ENCODE measurements at places on chromosomes 1 and 21.

DNA sequence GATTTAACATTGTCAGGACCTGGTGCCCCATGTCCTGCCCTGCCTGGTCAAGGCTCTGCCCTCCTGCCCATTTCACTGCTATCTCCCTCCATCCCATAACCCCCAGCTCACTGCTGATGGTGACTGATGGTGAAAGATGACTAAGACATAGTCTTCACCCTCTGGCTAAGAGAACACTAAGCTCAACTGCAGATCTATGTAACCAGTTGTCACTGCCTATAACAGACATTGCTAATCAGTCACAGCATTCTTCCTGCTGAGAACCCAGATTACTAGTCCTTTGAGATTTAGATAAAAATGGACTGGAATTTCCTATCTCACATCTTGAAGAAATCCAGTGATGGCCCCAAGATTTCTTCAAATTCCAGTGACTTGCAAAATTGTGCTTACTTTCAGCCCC lies 8.0 kb upstream of the ZNF362 start:
- no peak for DNase-seq

DNA sequence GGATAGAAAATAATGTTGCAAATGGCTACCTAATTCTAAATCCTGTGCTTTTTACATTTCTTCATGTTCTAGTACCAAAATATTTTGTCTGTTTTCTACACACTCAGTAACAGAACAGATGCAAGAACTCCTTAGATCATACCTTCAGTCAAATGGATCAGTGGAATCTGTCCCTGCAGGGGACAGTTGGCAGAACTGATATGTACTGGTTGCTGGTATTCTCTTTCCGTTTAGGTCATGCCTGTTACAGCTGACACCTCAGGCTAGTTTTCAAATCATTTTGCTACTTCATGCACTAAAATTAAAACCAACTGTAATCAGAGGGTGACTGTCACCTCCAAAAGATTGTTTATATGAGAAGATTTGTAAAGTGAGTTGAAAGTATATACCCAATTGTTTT lies 109.2 kb downstream of the TNNI3K start:
- DNase-seq, result no peak

- DNase-seq, result no peak
Measured at GRCh38 chr1:50471967-50472366, 48.7 kb upstream of the DMRTA2 start.

GRCh38 chr1:107132195-107132594 lies 8.6 kb upstream of the NTNG1 start:
- no peak for DNase-seq

GRCh38 chr21:14901482-14901958 lies 163.3 kb downstream of the NRIP1 start:
- DNase-seq, result no peak

DNA sequence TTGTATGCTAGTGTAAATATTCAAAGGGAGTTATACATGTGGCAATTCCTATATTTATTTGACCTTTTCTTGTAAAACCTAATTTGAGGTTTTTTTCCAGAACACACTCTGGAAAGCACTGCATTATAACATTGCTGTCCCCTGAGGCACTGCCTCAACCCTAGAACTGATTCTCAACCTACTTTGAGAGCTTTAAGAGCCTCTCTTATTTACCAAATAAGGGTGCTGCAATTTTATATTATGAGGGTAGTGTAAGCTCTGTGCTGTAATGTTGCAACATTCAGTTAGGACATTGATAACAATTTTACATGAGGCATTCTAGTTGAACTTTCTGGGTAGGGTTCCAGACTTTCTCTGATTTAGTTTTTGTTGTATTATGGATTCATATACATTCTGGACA lies 302.2 kb upstream of the DEPDC1 start:
- DNase-seq, result no peak

DNA sequence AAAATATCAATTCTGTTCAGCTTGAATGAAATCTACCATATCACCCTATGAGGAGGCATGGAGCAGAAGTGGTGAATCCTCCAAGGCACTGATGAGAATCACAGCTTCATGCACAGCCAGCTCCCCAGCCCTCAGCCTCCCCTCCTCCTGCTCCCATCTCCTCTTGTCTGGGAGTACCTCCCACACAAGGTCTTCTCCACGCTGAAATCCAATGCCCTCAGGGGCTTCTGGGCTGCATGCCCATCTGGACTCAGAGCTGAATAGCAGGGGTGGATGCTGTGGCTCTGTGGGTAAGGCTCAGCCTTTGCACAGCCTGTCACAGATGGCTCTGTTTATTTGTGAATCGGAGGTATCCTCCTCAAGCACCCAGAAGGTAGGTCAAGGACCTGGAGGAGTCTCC lies 48.6 kb downstream of the KCNC4 start:
- DNase-seq, result no peak

DNA sequence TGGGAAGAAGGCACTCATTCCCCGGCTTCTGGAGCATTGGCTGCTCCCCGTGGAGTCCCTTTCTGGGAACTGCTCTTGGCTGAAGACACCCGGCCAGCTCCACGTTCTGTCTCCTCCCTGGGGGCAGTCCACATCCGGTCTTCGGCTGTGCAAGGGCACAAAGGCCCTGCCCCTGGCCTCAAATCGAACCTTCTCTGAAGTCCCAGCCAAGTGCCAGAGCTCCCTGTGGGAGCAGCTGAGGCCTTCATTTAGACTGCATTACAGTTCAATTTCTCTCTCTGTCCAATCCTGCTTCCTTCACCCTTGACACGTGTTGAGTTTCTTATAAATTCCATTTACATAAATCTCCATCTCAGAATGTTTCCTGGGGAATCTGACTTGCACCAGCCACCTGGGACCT lies 132.9 kb upstream of the POU3F1 start:
- no peak for DNase-seq

DNA sequence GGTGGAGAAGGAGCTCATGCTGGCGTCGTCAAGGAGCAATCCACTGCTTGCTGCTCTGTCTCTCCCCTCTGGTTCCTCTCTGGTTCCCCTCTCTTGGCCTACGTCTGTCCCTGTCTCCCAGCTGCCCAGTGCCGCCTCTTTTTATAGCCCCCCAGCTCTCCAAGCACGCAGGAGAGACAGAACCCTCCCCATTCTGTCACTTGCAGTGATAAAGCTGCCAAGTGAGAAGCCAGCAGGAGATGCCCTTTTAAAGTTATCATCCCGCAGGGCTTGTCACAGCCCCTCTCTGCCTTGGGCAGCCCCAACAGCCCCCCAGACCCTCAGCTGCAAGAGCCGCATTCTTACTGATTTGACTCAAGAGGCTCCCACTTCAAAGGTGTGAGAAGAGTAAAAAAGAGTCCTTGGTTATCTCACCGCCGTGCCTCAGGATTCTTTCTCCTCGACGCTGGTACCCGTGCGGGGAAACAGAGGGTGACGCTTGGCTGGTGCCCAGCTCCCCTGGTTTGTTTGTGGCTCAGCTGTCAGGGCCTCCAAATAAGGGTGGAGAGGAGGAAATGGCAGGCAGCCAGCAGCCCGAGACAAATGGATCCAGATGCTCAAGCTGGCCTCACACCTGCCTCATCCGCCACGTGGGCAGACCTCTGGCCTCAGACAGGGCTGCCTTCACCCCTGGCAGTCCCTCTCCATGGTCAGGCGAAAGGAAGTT lies at the start of gene NPPA:
NPPA (minus strand) TSS at position 117 of the 706 bp plus-strand sequence; CDS start at position 18, 99 bp downstream.
- DNase-seq, result peak; percentile 83

- DNase-seq, result no peak
Measured at GRCh38 chr1:191889623-191890003, 268.6 kb upstream of the RGS18 start.

DNA sequence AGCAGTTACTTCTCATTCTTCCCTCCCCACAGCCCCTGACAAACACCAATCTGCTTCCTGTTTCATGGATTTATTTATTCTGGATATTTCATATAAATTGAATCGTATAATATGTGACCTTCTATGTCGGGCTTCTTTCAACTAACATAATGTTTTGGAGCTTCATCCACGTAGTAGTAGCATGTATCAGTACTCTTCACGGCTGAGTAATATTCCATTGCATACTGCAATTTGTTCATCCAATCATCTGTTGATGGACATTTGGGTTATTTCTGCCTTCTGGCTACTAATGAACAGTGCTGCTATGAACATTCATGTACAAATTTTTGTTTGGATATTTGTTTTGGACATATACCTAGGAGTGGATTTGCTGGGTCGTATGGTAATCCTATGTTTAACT lies 1.9 kb upstream of the KAZN start:
- no peak for DNase-seq

GRCh38 chr1:8629241-8630091 lies 188.0 kb downstream of the RERE start:
- peak; percentile 68 for DNase-seq

- no peak for DNase-seq
Measured at GRCh38 chr21:18913914-18914313, 510.3 kb upstream of the TMPRSS15 start.

- no peak for DNase-seq
Measured at GRCh38 chr1:116350097-116350645, 22.9 kb upstream of the ATP1A1 start.

GRCh38 chr1:206778031-206778430 lies 5.7 kb upstream of the IL10 start:
- no peak for DNase-seq

DNA sequence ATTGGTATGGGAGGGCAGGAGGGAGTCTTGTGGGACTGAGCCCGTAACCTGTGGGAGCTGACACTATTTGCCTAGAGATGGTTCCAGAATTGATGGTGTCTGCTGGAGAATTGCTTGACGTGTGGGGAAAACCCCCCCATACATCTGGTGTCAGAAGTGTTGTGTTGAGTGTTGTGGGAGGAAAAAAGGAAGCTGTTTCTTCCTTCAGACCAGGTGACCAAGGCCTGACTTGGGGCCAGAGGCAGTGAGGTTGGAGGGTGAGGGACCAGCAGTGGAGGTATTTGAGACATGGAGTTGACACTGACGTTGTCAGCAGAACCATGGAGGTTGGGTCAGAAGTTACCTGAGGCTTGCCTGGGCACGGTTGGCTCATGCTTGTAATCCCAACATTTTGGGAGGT lies 8.3 kb downstream of the SHISAL2A start:
- DNase-seq, result no peak

- no peak for DNase-seq
Measured at GRCh38 chr1:27408151-27408550, 15.7 kb downstream of the GPR3 start.

- DNase-seq, result no peak
Measured at GRCh38 chr1:173474097-173474779, 2.9 kb upstream of the PRDX6 start.

DNA sequence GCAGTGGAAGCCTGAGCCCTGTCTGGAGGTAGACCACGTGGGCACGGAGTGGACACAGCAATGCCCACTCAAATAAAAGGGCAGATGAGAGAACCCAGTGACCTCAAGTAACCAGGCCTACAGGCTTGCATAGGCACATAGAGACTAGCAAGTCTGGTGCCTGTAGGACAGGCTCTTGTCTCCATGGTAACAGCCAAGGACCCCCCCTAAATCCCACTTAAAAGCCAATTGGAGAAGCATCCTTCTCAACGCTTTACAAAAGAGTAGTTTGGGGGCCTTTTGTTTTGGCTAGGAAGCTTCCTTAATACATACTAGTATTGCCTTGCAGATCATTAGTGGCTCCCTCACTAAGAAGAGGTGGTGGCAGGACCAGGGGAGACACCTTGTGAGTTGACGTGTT lies 63.9 kb downstream of the VWA5B1 start:
- no peak for DNase-seq

DNA sequence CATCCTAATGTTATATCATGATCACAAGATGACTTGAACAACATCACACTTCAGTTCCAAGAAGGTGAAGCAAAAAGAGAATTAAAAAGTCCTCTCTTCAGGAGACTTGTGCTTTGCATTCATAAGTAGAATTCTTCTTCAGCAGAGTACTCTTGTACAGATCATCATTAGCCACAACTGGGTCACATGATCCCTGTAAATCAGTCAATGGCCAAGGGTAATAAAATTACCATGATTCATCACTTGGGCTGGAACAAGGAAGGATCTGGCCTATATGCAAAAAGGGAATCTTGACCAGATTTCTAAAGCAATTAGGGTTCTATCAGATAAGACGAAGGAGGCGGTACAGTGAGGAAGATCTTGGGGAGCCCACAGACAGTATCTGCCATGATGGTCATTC lies 458.0 kb upstream of the DEPDC1 start:
- no peak for DNase-seq

DNA sequence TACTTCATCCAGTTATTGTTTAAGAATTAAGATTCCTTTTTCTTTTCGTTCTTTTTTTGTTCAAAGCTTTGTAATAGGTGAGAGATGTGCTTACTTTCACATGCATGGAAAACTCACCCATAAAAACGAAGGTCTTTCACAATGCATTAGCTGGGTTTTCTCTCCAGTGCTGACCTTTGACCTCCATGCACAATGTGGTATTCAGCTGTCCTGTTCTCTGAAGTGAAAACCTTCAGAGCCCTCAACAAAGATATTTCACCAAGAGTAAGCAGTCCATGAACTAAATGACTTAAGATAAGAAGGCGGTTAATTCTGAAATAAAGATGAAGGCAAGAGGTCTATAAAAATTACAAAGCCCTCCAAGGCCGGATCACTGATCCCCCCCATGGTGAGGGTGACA lies 77.1 kb upstream of the IPO9 start:
- DNase-seq, result no peak

GRCh38 chr1:151336556-151336955 lies 9.3 kb upstream of the PI4KB start:
- DNase-seq, result no peak

DNA sequence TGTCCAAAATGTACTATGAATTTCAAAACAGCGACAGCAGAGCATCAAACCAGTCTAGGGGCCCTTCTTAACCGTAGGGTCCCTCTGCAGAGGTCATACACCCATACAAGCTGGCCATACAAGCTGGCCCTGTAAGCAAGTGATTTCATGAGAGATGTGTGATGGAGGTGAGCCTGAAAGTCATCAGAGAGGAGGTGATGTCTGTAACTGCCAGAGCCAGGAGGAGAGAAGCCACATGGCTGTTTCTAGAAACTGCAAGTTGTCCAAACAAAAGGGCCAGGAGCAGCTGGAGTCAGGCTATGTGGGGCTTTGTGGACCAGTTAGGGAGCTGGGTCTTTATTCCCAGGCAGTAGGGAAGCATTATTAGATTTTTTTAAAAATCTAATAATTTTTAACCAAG lies 14.8 kb upstream of the SERINC2 start:
- DNase-seq, result no peak

- DNase-seq, result no peak
Measured at GRCh38 chr1:211641044-211641800, 34.2 kb downstream of the NEK2 start.

DNA sequence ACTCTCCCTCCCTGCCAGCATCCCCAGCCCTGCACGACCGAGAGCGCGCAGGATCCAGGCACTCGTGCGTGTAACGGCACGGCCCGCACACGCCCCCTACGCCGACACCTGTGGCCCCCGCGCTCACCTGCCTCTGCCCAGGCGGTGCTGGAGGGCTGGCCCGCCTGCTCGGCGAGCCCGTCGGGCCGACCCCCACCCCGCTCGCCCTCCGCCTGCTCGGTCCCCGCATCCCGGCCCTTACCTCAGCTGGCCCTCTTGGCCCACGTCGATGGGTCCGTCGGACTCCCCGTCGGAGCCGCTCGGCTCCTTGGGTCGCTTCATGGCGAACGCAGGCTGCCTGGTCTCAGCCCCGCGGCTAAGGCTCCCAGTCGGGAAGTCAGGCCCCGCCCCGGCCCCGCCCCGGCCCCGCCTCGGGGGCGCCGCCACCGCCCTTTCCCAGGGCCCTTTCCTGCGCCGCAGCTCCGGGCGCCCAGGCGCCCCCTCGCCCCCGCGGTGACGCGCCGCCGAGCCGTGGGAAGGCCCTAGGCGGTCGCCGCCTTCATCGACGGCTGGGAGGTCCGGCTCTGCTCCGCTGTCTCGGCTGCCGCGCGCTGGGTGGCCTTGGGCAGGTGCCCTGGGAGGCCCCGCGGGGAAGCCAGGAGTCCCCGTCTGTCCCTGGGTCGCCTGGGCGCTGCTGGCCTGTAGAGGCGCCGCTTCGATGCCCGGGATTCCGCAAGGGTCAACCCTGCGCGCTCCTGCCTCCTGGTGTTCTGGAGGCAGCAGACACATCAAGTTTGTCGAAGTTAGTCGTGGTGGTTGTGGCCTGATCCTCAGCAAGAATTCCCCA lies at the start of gene HEYL:
HEYL (minus strand) TSS at position 339 of the 826 bp plus-strand sequence; CDS start at position 321, 18 bp downstream.
- no peak for DNase-seq
